AG08396 (cell line): ENCODE measurements at places on chromosomes 1 and 21.

GRCh38 chr1:17596651-17597509, 57.4 kb downstream of the ARHGEF10L start:
- DNase-seq = no peak

DNA sequence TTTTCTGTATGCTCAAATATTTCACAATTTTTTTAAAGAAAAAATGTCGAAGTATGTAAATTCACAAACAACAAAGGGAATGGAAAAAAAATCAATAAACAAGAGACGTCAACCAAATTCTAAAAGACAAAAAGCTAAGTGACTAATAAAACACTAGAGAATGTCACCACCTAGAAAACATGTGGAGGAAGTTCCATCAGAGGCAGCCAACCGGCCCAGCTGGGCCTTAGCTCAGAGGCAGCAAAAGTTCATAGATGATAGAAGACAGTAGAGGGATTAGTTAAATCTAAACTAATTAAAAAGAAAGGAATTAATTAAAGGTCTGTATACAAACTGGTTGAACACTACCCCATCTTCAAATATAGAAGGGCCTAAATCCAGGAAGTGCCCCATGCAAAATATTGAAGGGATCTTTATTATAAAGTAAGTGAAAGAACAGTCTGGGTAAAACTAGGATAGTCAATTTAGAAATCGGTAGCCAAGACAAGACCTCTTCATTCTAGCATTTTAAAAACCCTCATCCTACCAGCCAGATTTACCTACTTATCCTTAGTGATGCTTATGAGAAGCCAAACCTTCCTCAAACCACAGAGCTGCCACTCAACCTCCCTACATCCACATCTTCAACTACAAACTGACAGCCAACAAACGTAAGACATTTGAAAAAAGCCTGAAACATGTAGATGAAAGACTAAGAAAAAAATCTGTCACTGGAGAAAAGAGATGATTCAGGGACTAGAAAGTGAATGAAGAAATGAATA, 23.7 kb downstream of the MRPL39 start:
- no peak for DNase-seq

- no peak for DNase-seq
Measured at GRCh38 chr1:100778748-100779147, 59.2 kb downstream of the VCAM1 start.

- DNase-seq = peak; percentile 5
Measured at GRCh38 chr21:16605597-16605996, 875.8 kb downstream of the USP25 start.

DNA sequence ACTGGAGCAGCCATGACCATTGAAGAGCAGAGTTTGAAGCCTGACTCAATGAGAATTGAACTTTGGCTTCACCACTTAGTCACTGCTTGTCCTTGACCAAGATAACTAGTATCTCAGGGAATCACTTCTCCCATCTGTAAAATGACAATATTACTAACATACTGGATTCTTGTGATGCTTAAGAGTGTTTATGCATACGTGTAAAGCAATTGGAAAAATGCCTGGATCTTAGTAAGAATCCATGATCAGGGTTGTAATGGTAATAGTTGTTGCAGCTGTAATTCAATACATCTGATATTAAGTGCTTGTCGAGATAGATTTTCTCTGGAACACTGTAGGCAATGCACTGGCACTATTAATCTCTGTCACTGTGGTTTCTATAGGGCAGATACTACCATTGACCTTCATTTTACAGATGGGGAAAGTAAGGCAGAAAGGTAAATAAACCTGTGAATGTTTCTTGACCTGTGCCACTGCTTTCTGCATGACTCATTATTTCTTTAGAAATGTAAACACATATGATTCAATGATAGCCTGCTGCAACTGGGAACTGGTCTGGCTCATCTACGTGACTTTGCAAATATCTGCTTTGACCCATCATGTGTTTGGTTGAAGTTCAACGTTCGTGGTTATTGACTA, 662.5 kb downstream of the PLA2G4A start:
- no peak for DNase-seq

- no peak for DNase-seq
Measured at GRCh38 chr1:10677491-10678391, 118.7 kb downstream of the CASZ1 start.

- peak; percentile 71 for DNase-seq
Measured at GRCh38 chr1:203672346-203672745, 45.7 kb downstream of the ATP2B4 start.

DNA sequence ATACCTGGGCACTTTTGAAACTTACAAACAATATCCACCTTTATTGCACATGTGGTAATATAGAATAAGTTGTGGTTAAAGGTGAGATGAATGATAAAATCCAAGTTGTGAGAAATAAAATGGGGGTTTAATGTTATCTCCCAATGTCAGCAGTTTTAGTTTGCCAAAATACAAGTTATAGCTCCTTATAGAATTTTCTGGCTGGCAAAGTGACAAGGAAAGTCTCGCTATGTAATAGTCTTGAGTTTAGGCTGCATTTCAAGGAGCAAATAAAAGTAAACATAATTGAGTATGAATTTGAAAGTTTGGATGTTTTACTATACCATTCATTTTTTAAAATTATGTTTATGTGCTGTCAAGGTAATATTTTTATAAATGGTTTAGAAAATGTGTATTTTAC, 15.0 kb upstream of the NEXN start:
- no peak for DNase-seq

GRCh38 chr1:233356705-233356987, 29.1 kb downstream of the MAP3K21 start:
- no peak for DNase-seq

GRCh38 chr1:207331354-207332313, 10.2 kb downstream of the CD55 start:
- DNase-seq = no peak

DNA sequence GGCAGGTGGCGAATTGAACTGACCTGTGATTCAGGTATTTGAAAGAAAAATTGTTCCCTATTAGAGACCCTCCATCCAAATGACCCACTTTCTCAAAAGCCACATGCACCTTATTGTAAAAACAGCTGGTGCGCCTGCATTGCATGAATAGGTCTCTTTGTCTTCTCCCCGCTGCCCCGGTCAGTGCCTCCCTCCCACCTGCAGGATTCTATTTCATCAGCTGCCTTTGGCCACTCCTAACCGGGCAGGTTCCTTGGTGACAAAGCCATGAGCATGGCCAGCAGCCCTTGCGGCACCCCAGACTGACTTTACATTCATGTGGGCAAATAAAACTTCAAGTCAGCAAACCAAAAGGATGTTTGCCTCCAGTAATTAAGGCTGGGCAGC, 6.4 kb downstream of the TMPRSS3 start:
- no peak for DNase-seq
